ENCODE measurements at places on chromosomes 5 and 9.
A peak's percentile ranks its signal among the peaks of the same experiment; 100 is the strongest.

GRCh38 chr9:123453076-123453667 is 97.2 kb downstream of the CRB2 start:
- no peak for DNase-seq

DNA sequence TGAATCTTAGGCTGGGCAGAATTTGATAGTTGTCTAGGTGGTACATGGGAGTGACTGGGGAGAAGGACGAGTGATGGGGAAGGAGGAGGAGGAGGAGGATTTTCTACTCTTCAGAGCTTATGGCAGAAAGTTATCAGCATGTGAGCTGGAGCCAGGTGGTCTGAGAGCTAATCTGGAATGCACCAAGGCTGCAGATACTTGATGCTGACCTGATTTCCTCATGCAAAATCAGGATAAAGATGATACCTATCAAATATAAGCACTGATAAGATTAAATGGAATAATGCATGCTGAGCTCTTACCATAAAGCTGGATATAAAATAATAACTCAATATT is 250.4 kb downstream of the SEMA5A start:
- no peak for DNase-seq

DNA sequence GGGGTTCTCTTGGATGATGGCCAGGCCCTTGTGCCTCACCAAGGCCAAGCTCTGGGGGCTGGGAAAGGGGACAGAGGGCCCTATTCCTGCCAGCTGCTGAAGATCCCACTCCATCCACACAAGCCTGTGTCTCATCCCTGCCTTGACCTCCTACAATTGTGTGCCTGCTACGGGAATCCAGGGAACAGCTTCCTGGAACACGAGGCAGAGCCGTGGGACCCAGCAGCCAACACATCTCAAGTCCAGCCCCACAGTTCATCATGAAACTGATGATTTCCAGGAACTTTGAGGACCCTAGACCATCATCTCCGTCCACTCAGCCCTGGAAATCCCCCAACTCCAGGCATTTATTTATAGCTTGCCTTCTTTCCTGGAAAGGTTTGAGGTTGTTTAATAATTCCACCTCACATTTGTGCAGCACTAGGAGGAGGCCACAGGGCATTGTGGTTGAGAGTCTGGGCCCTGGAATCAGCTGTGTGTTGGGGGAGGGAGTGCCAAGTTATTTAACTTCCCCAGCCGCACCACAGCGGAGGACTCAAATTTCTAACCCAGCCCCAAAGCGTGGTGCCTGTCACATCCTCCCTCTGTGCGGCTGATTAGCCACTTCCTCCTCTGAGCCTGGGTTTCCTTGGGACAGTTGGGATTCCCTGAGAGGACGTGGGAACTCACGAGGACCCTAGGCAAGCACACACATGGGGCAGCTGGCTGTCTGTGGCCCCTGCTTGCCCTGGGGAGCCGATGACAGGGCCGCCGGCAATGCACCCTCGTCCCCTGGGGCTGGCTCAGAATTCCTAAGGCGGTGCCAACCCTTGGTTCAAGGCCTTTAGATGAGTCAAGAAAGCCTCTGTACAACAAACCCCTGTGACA is 58.2 kb upstream of the GGTA1 start:
- DNase-seq = peak; percentile 86

- DNase-seq = no peak
Observed at GRCh38 chr5:121867403-121867802, 15.7 kb downstream of the FTMT start.

GRCh38 chr9:35406183-35406959 is 83.5 kb upstream of the RUSC2 start:
- DNase-seq = no peak

DNA sequence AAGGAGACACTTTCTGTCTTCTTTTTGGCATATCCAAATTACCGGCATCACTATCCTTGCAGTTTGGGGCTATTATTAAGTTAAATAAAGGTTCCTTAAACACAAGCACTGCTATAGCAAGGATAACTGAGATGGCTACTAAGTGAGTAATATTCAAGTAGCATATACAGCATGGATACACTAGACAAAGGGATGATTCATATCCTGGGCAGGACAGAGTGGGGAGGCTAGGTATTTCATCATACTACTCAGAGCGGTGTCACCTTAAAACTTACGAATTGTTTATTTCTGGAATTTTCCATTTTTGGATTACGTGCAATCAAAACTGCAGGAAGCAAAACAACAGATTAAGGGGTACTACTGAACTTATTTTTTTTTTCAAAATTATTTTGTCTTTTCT is 54.1 kb downstream of the FER start:
- DNase-seq = no peak

GRCh38 chr5:140324617-140325241 is 21.7 kb downstream of the HBEGF start:
- no peak for DNase-seq

GRCh38 chr5:147949711-147950573 is 43.6 kb upstream of the C5orf46 start:
- no peak for DNase-seq

DNA sequence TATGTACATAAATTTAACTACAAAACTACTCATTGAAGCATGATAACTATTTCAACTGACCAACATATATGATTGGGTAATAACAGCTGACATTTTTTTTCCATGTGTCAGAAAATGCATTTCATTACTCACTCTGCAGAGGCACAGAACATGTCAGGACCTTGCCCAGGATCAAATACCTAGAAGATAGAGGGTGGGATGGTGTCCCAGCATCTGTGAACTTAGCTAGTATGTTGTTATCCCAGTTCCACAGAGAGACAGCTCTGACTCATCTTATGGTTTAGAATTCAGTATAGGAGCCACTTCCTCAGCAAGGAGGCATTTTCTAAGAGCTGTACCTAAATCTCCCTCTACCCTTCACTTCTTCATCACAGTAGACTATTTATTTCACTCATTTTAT is 1198.6 kb upstream of the ACO1 start:
- no peak for DNase-seq

GRCh38 chr9:106846857-106847256 is 16.1 kb upstream of the ZNF462 start:
- no peak for DNase-seq

DNA sequence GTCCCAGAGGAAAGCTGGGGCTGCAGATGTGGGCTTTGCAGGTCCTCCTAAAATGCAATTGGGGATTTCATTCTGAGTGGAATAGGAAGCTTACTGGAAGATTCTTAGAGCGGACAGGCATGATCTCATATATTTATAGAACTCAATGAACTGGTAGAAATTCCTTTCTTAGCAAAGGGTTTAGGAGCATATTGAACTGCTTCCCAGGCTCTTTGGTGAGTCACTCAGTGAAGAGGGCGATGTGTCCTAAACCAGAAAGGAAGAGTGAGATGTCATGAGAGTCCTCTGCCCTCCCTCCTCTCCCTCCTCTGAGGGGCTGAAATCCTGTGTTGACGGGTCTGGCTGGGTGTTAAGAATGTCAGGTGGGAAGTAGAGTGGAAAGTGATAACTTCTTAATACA is 26.3 kb upstream of the SEMA6A start:
- DNase-seq = no peak

DNA sequence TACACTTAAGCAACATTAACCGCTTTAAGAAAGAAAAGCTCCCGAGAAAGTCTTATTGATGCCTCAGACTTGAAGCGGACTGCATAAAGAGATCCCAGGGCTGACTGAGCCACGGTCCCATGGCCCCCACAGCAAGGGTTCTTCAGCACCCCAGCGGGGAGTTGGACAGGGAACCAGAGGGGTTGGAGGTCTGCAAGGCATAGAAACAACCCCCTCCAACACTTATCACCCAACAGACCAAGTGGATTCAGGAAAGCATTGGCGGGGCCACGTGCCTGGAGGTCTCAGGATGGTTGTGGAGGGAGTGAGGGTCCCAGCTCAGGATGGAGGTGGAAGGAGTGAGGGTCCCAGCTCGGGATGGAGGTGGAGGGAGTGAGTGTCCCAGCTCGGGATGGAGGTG is 143.7 kb upstream of the IRX2 start:
- DNase-seq = no peak

GRCh38 chr9:124409410-124409809 is 5.8 kb downstream of the PSMB7 start:
- DNase-seq = no peak

DNA sequence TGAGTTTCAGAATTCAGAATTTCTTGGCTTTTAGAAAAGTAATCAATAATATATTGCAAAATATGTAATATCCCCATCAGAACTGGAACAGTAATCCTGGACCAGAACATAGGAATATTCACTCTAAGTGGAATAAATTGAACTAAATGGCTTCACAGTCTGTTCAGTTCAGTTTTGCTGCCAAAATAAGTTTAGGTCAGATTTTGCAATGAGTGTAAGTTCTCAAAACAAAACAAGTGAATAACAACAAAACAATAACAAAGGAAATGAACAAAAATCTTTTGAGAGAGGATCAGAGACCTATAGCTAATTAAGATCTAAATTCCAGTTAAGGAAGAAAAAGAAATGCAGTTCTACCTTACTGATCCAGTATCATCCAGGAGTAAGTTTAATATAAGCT is 9.3 kb downstream of the PTGER4 start:
- no peak for DNase-seq

- DNase-seq = no peak
Observed at GRCh38 chr5:10801931-10802666, 41.1 kb upstream of the DAP start.

GRCh38 chr5:115313052-115313451 is 16.6 kb upstream of the CCDC112 start:
- no peak for DNase-seq

- no peak for DNase-seq
Observed at GRCh38 chr9:116381350-116381749, 227.8 kb downstream of the PAPPA start.

DNA sequence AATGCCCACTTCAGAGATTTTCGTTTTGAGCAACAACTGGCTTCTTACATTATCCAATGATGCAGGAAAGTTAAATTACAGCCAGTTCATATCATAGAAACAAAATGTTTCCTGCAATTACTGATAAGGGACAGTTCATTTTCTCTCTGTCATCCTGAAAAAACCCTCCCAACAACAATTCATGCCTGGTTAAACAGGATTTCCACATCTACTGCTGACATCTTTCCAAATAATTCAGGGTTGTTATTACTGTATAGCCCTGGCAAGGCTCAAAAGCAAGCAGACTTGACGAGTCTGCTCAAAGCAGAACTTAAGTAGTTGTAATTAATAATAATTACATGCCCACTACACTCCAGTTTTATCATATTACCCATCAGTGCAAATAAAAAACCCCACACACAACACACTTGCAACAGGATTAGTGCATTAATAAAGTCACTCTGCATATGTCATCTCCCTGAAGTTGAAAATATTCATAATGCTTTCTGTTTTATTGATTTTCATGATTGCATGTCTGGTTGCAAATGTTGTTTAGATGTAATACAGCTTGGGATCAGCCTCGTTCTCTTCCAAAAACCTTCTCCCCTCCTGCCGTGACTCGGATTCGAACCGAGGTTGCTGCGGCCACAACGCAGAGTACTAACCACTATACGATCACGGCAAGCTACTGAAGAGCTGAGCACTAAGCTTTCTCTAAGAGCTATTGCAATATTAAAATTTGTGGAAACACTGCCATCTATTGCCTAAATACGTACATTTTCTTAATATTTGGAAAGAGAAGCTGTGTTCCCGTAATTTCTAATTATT is 119.6 kb upstream of the NFIB start:
- no peak for DNase-seq

GRCh38 chr5:138725818-138726416 is 27.3 kb upstream of the CTNNA1 start:
- no peak for DNase-seq

GRCh38 chr5:57802131-57802530 is 319.5 kb upstream of the ACTBL2 start:
- no peak for DNase-seq

- DNase-seq = no peak
Observed at GRCh38 chr5:105167092-105167491, 1604.5 kb upstream of the NUDT12 start.

GRCh38 chr9:101333490-101333889 is 51.3 kb downstream of the BAAT start:
- DNase-seq = no peak

- DNase-seq = peak; percentile 29
Observed at GRCh38 chr9:130262771-130263170, 2.8 kb upstream of the HMCN2 start.

DNA sequence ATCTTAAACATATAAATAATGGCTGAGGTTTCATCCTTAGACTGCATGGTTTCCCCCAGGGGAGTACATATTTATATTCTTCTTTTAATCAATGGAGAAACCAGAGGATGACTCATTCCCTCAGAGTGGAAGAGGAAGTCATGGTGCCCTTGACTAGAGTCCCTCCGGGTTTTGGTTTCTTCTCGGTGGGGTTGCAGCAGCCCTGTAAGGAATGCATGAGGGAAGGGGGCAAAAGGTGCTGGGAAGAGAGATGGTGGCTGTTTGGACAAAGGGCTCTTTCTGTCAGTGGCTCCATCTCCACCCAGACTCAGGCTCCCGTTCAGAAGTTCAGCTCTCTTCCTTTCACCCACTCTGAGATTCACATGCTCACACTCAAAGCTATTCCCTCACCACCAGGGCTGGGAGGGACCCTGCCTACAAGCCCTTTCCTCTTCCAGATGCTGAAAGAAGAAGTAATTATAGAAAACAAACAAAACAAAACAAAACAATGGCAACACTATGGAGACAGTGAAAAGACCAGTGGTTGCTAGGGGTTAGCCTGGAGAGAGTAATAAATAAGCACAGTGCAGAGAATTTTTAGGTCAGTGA is 129.8 kb upstream of the IL12B start:
- no peak for DNase-seq

DNA sequence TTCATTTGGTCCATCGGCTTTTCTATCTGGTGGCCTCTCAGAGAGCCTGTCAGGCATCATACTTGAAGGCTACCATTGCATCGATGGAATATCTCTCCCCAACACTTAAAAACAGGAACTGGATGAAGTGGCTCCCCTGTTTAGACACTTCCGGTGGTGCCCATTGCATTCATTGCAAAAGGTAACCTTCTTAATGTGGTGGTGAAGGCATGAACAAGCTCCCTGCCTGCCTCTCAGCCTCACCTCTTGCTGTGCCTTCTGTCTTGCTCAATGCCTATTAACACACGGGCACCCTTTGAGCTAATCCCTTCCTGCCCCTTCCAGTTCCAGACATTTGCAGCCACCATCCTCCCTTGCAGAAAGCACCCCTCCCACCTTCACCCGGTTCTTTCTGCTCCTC is 233.1 kb upstream of the MSX2 start:
- DNase-seq = no peak

DNA sequence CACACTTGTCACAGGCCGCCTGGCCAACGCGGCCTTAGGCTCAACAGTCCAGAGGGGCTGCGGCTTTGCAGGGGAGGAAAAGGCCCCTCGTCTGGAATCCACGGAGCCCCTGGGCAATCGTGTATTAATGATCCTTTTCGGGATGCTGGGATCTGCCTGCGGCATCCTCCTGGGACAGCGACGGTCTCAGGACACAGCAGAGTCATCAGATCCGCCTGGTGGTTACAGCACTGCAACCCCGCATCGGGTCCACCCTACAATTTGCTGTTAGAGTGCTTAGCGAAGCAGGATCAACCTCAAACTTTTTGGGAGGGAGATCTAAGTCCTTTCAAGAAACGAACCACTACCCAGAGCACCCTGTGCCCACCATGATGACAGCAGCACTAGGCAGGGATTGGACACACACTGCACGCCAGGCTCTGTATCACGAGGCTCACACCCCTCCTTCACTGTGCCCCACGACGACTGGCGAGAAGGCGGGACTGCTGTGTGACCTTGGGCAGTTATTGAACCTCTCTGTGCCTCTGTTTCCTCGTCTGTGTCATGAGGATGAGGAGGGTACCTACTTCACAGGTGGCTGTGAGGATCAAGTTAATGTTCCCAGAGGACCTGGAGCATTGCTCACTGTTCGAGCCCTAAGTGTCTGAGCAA is 100.4 kb upstream of the COL5A1 start:
- no peak for DNase-seq

All from cardiac septum (tissue), 1 donor.